Mesenchymal stem cell (in vitro differentiated cells and primary cell): ENCODE measurements at places on chromosomes 2 and 18.

- no peaks in the 10 kb centered on the region for H3K36me3 ChIP-seq
- no peak overlapping the region for H3K4me3 ChIP-seq
- H3K4me1 ChIP-seq: peaks cover 2% of the 10 kb centered on the region
- no peaks in the 10 kb centered on the region for H3K27me3 ChIP-seq
- peak; percentile 15 for DNase-seq
- H3K27ac ChIP-seq: no peak overlapping the region
Observed at GRCh38 chr2:220682616-220683015, 889.5 kb downstream of the EPHA4 start.

DNA sequence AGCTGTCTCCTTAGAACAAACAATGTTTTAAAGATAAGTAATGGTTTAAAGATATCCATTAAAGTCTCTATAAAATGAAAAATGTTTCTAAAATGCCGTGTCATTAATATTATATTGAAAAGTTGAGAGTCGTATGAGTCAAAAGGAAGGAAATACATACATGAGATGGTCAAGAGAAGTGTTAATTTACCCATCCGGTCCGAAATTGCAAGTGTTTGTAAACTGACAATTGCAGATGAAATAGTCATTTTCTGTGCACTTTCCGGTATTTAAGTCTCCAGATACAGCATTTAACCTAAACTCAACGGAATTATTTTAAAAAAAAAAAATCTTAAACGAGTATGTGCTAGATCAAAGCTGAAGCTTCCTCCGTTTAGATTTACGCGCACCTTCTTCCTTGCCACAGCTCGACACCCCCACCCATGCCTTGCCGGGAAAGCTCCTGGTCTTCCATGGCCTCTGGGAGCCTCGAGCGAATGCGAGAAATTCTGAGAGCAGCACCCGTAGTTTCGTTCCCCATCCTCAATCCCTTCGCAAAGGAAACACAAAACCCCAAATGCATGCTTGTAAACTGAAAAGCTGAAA lies 1.8 kb downstream of the DSC3 start:
- H3K27ac ChIP-seq: peak overlapping the region; percentile 95
- H3K4me3 ChIP-seq: peak overlapping the region; percentile 42
- no peaks in the 10 kb centered on the region for H3K27me3 ChIP-seq
- no peaks in the 10 kb centered on the region for H3K36me3 ChIP-seq

DNA sequence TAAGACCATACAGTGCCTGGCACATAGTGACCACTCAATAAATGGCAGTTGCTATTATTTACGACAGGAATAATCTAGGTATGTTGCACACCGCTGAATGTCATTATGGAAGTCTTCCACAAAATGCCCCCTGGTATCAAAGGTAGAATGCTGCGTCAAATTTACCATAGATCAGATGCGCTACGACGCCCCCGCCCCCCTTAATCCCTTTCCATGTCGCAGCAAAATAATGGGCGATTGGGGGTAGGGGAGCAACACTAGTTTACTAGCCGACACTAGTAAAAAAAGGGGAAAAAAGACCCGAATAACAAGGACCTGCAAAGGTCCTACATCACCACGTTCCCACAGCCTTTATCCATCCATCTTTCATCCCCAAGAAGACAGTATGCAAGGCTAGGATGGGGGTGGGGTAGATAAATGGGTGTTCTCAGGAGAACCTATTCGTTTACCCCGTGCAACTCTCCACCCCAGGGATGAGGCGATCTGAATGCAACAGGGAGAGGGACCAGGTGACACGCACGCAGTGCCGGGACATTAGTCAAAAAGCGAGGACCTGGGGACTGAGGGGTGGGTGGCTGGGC lies 455 bp downstream of the PREPL start:
- H3K4me3 ChIP-seq: peak overlapping the region; percentile 94
- no peaks in the 10 kb centered on the region for H3K27me3 ChIP-seq
- no peaks in the 10 kb centered on the region for H3K36me3 ChIP-seq
- no peak for DNase-seq
- peak overlapping the region; percentile 94 for H3K27ac ChIP-seq
- peaks cover 2% of the 10 kb centered on the region for H3K4me1 ChIP-seq

DNA sequence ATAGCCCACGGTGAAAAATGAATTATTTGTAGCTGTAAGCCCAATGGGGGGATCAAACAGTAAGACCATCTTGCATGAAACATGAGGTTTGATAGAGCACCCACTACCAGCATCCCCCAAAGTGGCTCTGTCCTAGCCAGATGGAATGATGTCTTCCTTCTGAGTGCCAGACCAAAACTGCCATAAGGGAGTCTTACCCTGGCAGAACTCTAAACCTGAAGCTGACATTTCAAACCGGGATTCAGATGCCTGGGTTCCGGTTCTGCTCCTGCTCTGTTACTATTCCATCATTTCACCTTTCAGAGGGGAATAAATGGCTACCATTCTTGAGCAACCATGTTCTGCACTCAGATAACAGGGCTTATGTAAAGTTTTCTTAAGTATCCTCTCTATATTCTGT lies 67.4 kb downstream of the MYO3B start:
- no peak overlapping the region for H3K4me3 ChIP-seq
- H3K27me3 ChIP-seq: peaks cover 2% of the 10 kb centered on the region
- no peak overlapping the region for H3K27ac ChIP-seq
- DNase-seq: no peak

DNA sequence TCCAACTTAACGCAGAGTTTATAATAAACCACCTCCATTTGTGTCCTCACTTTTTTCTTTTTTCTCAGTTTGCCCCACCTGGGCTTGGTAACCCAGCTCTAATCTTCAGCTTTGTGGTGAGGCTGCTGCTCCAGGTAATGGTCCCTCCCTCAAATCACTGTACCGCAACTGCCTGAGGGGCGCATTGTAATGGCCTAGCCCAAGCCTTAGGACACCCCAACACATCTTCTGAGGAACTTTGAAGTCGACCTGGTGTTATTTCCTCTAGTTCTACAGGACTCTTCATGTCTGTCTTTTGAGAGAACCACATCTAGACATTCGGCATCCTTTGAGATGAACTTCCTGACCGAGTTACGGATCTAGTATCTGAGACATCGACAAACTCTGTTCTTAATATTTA lies 99.7 kb downstream of the PLEKHM3 start:
- no peak overlapping the region for H3K4me3 ChIP-seq
- H3K4me1 ChIP-seq: peaks cover 2% of the 10 kb centered on the region
- H3K27ac ChIP-seq: no peak overlapping the region
- DNase-seq: no peak

- H3K27me3 ChIP-seq: no peaks in the 10 kb centered on the region
- peaks cover 38% of the 10 kb centered on the region for H3K36me3 ChIP-seq
- no peak overlapping the region for H3K27ac ChIP-seq
Observed at GRCh38 chr2:74138600-74139323, 8.9 kb downstream of the BOLA3 start.

DNA sequence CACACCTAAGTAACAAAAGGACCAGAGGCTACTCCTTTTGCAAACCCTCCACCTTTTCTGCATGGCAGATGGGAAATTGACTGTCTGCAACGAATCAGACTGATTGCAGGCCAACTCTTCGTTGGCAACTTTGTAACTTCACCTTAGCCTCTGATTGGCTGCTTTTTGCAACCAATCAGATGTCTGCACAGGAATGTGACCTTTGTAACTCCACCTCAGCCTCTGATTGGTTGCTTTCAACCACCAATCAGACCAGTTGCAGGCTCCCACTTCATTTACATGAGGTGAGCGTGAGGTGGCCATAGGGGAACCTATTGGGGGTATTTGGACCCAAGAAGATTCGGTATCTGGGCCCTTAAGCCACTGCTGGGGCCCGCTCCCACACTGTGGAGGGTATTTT lies 209.0 kb downstream of the EN1 start:
- DNase-seq: no peak
- H3K27ac ChIP-seq: no peak overlapping the region
- no peaks in the 10 kb centered on the region for H3K4me1 ChIP-seq
- no peaks in the 10 kb centered on the region for H3K27me3 ChIP-seq
- no peaks in the 10 kb centered on the region for H3K36me3 ChIP-seq
- no peak overlapping the region for H3K4me3 ChIP-seq
